ENCODE measurements at places on chromosomes 7 and 10.

DNA sequence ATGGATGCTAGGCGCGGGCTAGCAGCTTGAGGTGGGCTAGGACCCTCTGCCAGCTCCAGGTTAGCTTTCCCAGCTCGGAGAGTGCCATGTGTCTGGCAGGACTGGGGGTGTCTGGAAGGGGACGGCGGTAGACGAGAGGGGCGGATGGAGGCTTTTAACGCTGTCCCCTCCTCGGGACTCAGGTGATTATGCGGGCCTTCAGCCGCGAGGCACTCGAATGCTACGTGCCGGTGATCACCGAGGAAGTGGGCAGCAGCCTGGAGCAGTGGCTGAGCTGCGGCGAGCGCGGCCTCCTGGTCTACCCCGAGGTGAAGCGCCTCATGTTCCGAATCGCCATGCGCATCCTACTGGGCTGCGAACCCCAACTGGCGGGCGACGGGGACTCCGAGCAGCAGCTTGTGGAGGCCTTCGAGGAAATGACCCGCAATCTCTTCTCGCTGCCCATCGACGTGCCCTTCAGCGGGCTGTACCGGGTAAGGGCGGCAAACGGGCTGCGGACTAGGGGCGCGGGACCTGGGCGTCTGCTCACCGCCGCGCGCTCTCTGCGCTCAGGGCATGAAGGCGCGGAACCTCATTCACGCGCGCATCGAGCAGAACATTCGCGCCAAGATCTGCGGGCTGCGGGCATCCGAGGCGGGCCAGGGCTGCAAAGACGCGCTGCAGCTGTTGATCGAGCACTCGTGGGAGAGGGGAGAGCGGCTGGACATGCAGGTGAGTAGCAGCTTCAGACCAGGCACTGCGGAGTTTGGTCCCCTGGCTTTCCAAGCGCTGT, 1.1 kb downstream of the CYP26A1 start:
- no peak for DNase-seq

GRCh38 chr7:21146642-21147423, 281.1 kb upstream of the SP4 start:
- DNase-seq: no peak

- DNase-seq: no peak
Measured at GRCh38 chr10:113751181-113751732, at the start of gene PLEKHS1. PLEKHS1 (plus strand) TSS chr10:113751682; CDS start chr10:113755278, 3,596 bp downstream.

- DNase-seq: peak; percentile 18
Measured at GRCh38 chr10:18204039-18204835, 64.0 kb downstream of the CACNB2 start.

All from NCI-H2171 treated with DMSO at 0.1 percent for 48 hours (cell line).